ENCODE measurements at places on chromosomes 12 and 14.
A peak's percentile ranks its signal among the peaks of the same experiment; 100 is the strongest.

DNA sequence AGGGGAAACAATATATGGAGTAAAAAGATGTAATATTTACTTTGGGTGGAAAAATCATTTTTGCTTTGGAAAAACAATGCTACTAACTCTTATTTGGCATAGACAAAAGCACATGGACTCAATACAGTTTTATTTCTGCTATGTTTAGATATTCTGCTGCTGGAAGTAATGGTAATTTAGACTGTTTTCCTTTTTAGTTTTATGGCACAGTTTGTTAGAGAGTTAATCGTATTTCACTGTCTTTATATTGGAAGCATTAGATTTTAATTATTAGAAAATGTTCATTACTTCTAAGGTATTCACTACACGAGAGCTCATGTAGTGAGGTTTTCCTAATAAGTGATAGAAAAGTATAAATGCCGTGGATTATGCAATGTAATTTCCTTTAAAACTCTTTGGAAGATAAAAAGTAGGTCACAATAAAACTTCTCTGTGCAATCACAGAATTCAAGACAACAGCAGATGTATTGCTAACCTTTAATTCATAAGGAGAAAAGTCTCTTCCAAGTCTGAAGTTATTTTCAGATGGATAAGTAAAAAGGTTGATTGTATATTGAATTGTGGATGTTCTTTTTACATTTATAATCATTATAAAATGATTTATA lies 851.8 kb downstream of the TMTC2 start:
- no peak for DNase-seq

DNA sequence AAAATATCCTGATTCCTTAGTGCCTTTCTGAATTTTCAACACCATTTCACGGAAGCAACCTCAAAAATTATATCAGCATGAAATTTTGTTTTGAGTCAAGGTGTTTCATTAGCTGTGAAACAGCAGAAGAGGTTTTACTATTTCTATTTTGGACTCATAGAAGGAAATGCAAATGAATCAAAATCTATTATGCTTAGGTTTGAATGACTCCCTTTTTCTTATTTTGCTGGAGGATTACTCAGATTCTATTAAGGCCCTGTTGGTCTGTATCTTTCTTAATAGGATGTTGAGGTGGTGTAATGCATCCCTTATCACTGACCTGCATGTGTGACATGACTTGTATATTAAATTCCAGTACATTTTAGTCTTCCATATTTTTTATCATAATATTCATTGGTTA lies 165.8 kb downstream of the TMTC2 start:
- no peak for DNase-seq

DNA sequence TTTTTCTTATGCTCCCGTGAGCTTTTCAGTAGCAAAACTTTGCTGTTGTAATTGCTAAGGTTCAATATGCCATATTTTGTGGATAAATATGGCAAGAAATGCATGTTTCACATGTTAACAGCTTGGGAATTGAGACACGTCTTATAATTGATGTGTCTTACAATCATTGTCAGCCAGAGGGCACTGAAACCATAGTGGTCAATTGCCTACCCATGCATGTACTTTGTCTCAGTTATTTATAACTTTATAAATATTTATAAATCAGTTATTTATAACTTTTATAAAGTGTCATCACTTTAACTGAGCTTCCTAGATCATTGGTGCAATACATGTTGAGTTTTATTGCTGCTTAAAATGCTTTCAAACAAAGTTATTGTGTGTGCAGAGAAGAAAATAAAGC lies 82.0 kb downstream of the CATSPERB start:
- no peak for DNase-seq

GRCh38 chr12:30438601-30439041 lies 257.0 kb downstream of the IPO8 start:
- no peak for DNase-seq

DNA sequence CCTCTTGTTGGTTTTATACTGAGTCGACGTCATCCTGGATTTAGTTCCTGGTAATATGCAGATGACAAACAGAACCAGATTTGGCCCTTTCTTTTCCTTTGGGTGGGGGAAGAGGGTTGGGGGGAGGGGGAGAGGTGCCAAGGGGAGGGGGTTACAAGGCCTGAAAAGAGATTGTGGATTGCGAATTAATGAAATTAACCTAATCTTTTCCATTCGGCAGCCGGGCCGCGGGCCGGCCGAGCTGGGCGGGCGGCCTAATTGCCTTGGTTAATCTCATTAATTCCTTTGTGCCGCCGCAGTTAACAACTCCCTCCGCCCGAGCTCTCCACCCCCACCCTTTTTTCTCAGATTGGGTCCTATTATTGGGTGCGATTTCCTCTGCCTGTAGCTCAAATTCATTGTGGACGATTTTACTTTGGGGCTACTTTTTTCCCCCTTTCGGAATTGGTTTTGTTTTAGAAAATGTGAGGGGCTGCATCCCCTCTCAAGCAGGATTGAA lies 387 bp upstream of the GSC start:
- DNase-seq = no peak

DNA sequence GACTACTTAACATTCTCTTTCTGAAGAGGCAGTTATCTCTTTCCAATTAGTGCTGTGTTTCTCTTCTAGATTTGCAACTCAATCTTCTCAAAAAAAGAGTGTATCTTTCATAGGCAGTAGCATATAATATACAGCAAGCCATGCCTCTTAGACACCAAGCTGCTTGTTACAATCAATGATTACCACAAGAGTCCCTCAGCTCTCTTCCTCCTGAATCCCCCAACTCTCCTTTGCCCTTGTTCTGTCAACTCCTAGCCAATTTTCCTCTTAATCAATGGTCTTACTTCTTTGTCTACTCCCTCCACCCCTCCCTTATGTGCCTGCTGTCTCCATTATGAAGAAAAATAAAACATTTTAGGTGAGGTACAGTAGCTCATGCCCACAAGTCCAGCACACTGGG lies 2.6 kb downstream of the TMTC1 start:
- no peak for DNase-seq

DNA sequence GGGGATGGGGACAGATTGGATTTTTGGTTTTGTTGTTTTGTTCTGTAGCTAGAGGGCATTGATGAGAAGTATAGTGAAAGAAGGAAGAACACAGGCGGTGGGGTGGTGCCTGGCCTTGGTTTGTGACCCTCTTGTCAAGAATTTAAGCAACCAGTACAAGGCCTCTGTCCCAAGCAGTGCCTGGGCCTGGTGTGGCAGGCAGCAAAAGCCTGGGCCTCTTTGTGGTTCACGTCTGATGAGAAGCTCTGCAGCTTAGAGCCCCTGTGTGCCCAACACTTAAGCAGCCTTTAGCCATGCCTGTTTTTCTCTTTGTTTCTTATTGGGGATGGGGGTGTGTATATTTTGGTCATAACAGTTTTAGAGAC lies 98.0 kb downstream of the PPP2R5C start:
- no peak for DNase-seq

GRCh38 chr14:97025722-97026121 lies 228.5 kb downstream of the VRK1 start:
- DNase-seq = no peak

DNA sequence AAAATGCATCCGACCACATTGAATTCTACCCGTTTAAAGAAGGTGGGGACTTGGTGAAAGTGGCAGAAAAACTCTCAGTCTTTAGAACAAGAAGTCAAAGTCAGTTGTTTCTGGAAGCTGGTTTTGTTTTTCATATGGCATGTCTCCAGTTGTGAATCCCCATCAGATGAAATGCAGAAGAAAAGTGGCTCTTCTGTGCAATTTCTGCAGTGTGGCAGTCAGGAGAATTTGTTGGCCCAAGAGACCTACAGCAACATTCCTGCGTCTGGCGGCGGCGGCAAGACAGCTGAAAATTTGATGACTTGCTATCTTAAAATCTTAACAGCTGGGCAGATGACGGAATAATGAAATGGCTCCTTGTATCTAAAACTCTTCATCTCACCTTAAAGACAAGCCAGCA lies 201.5 kb downstream of the FOXN3 start:
- DNase-seq = no peak

DNA sequence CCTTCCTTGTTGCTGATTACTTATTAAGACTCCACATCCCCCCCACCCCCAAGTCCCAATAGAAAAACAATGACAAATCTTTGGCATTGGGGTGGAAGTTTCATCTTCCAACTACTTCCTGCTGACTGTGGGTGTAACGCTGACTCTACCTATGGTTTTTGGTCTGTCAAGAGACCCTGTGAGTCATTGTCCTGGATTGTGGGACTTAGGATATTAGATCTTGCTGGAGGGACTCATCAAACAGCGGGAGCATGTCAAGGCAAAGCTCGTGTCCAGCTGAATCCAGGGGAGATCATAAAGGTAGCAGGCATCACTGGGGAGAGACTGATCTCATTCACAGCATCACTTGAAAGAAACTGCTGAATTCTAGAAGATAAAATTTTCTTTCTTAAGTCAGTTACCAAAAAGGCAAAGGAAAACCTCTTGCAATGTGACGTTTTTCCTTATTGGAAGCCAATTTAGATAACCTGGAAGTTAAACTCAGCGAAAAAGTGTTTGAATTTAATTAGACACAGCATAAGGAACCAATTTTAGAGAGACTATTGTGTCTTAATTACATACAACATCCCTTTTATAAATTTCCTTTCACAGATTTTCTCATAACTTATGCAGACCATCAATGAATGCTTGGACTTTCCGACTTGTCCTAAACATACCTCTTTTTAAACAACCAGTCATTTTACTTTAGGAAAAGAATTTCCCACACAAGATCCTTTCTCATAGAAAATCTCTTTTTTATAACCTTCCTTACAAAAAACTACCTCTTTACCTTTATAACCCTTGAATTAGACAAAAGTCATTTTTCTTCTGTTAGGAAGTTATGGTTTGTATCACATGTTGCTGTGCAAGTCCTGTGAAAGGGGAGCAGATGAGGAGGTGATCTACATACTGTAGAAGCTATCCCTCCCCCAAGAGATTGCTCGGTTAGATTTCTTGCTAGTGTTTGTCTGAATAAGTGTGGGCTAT lies 94.6 kb upstream of the SCAF11 start:
- DNase-seq = no peak

DNA sequence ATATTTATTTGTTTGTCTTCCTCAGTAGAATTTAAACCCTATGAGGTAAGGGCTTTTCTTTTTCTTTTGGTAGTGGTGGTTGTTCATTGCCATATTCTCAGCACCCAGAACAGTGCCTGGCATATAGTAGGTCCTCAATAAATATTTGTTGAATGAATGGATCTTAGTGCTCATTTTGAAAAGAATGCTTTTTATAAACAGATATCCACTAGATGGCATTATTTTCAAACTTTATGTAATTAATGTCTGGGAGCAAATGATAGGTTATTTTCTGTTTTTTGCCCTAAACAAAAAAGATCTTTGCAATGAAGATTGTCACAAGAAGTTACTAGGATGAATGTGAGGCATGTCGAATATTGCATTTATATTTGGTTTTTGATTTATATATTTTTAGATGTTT lies 64.1 kb downstream of the RAD51B start:
- no peak for DNase-seq

GRCh38 chr14:63006531-63006930 lies 38.7 kb downstream of the KCNH5 start:
- DNase-seq = no peak

- no peak for DNase-seq
Measured at GRCh38 chr14:32394038-32394437, 64.9 kb downstream of the AKAP6 start.

GRCh38 chr12:2324387-2324786 lies 271.6 kb downstream of the CACNA1C start:
- no peak for DNase-seq

GRCh38 chr12:122006186-122006926 lies 15.3 kb upstream of the BCL7A start:
- DNase-seq = no peak

DNA sequence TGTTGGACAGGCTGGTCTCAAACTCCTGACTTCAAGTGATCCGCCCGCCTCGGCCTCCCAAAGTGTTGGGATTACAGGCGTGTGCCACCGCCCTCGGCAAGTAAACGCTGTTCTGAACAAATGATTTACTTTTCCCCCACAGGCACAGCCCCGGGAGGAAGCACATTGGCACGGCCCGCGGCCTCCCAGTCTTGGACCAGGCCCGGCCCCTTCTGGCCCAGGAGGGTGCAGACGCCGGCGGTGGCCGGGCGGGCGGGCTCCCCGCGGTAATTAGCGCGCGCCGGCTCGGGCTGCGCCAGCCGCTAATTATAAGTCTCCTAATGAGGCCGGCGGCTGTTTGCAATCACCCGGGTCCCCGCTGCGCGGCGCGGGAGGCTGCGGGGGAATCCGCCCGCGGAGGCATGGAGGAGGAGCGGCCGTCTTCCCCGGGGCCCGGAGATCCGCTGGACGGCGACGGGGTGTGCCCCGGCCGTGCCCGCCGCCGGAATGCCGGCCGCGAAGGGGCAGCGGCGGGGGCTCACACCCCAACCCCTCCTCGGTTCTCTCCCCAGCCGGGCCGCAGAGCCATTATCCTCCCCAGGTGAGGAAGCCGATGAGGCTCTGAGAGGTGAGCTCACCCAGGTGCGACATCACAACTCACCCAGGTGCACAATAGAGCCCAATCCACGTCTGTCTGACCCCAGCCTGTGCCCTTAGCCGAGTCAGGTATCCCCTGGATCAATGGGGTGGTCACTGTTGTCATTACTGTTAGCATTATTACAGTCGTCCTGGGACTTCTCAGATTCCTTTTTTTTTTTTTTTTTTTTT lies 3.3 kb upstream of the POP5 start:
- peak; percentile 85 for DNase-seq

GRCh38 chr14:91935586-91935985 lies 11.9 kb downstream of the FBLN5 start:
- no peak for DNase-seq

DNA sequence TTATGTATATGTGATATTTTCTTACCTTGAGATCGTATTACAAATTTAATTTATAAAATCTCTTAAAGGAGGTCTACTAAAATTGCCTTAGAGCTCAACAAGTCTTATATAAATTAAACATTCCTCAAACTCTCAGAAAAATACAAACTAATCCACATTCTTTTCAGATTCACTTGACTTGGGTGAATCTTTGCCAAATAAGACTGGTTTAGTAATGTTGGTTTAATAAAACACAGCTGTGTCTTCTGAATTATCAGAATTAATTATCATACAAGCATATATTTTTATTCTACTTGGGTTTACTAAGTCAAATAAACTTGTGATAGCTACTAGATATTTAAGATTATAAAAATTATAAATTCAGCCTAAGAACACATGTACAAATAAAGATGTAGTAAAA lies 13.3 kb downstream of the GLIPR1L2 start:
- no peak for DNase-seq

- no peak for DNase-seq
Measured at GRCh38 chr14:103838117-103838516, 9.3 kb downstream of the PPP1R13B start.

DNA sequence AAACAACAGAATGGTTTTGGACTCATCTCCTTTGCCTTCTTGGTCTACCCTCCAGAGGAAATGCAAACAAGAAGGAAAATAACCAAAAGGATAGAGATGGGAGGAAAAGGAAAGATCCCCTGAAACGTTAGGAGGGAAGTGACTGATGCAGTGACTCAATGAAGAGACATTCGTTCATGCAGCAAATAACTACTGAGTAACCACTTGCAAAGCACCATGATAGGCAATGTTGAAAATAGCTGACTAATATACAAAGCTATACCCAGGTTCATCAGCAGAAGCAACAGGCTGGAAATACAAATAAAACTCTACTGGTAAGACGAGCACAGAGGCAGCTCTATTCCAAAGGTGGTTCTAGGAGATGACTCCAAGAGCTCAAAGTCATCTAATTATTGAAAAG lies 41.8 kb downstream of the R3HDM2 start:
- no peak for DNase-seq

GRCh38 chr14:82987502-82988124 lies 1454.0 kb upstream of the SEL1L start:
- DNase-seq = no peak

- DNase-seq = no peak
Measured at GRCh38 chr12:68180792-68181744, 21.5 kb upstream of the IFNG start.

Data from posterior vena cava (tissue), 2 donors.